ENCODE measurements at places on chromosomes 5 and 9.

- DNase-seq = no peak
These were observed 1668.0 kb upstream of the C9orf72 start for GRCh38 chr9:29241320-29241719.

DNA sequence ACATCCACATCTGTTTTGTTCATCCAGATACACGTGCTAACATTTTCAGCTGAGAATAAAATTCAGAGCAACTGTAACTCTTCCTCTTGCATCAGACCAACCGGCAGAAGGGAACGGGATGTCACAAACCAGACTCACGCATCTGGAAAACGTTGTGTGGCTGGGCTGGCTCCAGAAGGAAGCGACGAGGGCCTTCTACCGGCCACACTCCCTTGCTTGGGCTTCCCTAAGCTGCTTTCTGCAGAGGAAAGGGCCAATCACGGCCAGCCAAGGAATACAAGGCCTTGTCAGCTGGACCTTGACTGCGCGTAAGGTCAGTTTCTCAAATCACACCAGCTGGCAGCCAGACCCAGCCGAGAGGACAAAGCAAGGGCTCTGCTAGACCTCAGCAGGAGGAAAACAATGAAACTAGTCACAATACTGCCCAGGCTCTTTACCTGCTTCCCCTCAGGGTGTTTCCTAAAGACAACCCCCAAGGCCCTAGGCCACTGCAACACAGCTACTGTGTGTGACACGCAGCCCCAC lies 106.1 kb downstream of the THBS4 start:
- DNase-seq = peak; percentile 54

DNA sequence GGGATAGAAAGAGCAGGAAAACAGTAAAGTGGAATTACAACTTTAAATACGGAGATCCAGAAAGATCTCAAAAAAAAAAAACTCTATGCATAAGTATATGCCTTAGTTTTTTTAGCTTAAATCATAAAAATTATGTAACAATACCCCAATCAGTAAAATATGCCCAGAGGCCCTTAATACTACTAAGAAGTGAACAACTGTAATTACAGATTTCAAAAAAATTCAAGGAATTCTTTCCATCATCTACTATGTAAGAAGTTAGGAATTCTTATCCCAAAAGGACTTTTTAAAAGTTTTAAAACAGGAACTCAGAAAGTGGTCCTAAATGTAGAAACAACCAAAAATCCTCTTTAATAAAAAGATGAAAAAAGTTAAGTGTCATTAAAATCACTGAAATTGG lies 111.3 kb downstream of the SSBP2 start:
- no peak for DNase-seq

DNA sequence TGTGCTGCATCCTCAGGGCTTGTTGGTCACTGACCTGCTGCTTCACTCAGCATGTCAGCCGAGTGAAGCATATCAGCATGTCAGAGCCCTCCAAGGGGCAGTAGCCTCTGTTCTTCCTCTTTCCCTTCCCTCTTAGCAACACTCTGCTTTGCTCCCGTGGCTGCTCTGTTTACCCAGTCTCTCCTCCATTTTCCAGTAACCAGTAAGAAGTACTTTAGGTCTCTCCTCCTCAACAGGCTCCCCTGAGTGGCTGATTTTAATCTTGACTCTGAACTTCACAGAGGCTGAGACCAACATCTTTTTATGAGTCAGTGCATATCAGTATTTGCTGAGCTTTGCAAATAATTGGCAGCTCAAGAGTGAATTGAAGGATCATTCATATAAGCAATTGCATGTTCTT lies 18.6 kb upstream of the ADRB2 start:
- DNase-seq = no peak

DNA sequence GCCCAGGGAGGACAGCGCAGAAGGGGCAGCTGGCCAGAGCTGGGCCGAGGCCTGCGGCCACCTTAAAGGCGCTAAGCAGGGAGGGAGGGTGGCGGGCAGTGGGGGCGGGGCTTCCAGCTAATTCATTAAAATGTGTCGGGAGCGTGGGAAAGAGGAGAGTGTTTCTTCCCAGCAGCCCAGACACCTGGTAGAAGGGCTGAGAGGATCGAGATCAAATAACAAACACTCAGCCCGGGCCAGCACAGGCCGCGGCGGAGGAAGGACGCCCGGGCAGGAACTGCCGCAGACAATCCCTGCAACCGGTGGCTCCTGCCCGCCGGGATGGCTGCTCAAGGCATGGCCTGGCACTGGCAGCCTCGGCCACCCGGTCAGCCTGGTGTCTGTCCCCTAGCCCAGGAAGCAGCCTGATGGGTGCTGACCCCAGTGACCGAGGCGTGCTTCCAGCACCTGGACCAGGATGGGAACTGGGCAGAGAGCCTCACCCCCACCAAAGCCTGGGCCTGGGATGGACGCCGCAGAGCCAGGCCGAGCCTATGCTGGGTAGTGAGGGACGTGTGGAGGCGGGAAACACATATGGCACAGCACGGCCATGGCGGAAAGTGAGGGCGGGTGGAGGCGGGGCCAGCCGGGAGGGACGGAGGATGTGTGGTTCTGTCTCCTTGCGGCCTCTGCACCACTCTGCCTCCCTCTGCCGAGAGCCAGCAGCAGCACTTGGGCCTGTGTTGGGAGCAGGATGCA lies 3.2 kb upstream of the NRARP start:
- peak; percentile 69 for DNase-seq

- DNase-seq = no peak
These were observed 551.8 kb upstream of the TYRP1 start for GRCh38 chr9:12141422-12141821.

DNA sequence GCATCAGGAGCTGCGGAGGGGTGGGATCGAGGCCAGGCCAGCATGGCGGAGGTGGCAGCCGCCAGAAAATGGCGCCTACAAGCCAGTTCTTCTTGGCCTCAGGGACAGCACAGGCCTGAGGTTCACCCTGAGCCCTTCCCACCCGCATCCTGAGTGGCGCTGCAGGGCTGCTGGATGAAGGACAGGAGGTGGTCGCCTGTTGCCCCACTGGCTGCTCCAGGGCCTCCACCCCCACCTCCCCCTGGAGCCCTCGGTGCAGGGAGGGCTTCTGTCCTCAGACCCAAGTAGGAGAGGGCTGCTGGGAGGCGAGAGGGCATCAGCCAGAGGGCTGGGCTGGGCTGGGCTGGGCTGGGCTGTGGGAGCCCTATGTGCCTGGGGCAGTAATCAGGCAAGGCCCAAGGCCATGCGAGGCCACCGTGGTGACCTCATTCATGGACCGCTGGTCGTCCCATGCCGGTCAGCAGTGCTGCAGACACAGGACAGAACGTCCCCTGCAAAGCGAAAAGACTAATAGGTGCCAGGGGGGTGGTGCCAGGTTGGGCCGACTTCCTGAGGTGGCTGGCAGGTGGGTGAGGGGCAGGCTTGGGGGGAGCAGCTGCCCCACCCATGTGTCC lies 13.8 kb downstream of the GPSM1 start:
- no peak for DNase-seq

- no peak for DNase-seq
These were observed 49.5 kb downstream of the CAMSAP1 start for GRCh38 chr9:135857843-135858242.

Measured in amygdala (tissue), 56 donors.